M059J (cell line): ENCODE measurements at places on chromosomes 12 and 14.
A peak's percentile ranks its signal among the peaks of the same experiment; 100 is the strongest.

DNA sequence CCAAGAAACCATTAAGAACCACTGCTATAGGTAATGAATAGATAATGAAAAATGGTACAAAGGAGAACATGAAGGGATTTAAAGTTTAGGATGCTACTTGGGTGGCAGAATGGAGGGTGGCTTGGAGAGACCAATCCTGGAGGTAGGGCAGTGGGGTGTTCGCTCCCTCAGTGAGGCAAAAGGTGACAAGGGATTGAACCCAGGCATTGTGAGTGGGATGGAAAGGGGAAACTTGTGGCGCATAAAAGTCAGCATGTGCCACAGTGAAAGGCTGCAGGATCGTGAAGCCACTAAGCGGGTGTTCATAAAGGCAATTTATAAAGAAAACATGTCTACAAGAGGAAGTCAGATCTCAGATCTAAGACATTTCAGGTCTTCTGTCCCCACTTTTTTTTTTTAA is 76.7 kb upstream of the SLC38A2 start:
- no peak for DNase-seq

DNA sequence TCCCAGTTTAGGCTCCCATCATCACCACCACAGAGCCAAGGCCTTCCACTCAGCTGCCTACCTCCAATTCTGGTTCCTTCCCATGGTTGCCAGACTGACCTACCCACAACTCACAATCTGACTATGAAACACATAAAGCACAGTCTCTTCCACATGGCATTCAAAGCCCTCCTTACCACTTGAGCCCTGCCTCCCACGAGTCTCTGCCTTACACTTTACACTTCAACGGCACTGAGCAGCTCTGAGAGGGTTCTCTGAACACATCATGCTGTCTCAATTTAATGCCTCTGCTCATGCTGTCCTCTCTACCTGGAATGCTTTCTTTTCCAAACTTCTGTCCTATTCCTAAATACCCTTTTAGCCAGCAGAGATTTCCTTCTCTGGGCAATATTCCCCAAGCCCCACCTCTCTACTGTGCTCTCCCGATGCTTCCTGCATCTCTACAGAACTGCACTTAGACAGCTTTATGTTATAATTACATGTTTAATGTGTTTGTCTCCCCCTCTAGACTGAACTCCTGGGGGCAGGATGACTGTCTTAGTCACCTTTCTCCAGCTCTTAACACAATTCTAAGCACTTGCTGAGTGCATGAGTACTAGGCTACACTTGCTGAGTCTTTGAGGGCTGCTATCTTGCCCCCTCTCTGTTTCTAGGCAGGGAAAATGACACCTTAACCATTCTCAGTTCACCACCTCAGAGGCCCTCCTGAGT is 23.5 kb downstream of the FMNL3 start:
- DNase-seq, result no peak

DNA sequence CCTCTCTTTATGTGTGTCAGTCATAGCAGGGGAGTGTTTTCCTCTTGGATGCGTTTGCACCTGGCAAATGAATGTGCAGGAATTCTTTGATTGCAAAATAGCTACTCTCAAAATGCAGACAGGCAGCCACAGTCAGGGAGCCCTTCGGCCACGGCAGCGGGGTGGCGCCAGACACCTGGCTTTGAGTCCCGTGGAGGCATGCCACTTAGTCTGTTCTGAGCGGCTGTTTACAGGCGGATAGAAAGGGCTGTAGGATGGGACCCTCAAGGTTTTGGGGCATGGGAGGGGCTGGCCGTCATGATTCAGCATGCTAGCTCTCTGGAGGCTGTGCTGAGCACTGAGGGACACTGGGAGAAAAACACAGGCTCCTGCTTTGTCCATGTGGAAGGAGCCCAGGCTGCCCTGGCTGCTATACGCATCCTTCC is 117.1 kb downstream of the SLC25A47 start:
- peak; percentile 84 for DNase-seq

GRCh38 chr14:87869619-87870583 is 123.1 kb downstream of the GALC start:
- peak; percentile 48 for DNase-seq

DNA sequence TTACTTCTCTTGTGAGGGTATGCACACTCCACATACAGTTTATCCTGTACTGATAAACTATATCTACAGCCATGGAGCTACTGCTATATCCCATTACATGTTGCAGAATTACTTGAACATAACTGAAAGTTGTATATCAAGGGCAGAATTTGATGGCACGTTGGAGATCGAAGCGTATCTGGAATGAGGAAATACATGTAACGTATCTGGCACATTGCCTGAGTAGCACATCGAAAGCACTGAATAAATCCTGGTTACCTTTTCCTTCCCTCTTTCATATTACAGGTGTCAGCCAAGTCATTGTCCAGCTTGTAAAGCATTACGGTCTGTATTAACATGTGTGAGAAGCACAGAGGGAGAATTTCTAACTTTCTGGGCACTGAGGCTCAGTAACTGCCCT is 42.1 kb upstream of the LIN7A start:
- DNase-seq, result no peak

DNA sequence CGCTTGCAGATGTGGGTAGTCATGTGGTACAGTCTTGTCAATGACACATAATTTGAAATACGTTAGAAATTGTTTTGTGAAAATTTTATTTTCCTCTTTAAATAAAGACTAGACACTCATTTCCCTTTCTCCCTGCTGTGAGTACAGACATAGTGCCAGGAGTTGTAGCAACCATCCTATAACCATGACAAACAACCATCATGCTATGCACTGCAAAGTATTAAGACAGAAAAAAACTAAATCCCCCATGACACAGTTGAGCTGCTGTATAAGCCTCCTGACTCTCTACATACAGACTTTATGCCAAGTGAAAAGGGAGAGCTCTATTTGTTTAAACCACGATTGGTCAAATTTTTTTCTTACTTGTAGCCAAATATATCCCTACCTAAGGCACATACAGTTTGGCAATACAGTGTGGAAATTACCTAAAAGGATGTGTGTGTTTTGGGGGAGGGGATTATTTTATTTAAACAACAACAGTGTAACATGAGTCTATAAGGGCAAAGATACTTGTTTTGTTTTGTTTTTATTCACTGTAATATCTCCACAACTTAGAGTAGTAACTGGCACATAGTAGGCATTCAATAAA is 45.0 kb upstream of the KRR1 start:
- no peak for DNase-seq

DNA sequence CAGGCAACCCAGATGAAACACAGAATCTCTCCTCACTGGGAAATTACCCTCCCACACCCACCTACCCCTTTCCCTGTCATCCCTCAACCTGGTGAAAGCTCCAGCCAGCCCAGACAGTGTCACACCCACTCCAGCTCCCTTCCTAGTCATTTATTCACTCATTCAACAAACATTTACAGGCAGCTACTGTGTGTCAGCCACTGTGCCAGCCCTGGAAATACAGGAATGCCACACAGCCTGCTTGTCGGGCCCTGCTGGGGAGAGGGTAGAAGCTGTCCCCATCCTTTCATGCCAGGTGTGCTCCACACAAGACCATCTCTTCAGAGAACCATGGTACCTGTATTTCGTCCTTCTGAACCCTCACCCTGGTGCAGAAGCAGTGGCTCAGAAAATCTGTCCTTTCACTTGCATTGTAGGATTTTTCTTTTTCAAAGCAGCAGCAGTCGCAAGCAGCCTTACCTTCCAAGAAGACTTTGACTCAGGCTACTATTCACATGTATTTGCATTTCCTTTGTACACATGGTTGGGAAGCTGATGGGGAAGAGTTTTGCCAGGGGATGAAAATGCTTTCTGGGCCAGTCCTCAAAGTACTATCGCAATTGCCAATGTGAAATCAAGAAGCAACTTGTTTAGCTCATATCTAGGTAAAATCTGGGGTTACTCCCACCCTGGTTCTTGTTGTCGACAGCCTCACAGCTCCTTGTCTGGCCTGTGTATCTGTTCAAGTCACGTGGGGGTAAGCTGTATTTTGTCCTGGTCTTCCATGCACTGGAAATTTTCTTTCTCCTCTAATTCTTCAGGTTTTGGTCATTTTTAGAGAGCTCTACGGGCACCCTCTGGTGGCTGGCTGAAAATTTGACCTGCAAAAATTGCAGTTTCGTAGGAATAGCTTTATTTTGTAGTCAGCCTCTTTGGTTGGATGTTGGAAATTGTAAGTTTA is 147.4 kb upstream of the EGLN3 start:
- peak; percentile 56 for DNase-seq

DNA sequence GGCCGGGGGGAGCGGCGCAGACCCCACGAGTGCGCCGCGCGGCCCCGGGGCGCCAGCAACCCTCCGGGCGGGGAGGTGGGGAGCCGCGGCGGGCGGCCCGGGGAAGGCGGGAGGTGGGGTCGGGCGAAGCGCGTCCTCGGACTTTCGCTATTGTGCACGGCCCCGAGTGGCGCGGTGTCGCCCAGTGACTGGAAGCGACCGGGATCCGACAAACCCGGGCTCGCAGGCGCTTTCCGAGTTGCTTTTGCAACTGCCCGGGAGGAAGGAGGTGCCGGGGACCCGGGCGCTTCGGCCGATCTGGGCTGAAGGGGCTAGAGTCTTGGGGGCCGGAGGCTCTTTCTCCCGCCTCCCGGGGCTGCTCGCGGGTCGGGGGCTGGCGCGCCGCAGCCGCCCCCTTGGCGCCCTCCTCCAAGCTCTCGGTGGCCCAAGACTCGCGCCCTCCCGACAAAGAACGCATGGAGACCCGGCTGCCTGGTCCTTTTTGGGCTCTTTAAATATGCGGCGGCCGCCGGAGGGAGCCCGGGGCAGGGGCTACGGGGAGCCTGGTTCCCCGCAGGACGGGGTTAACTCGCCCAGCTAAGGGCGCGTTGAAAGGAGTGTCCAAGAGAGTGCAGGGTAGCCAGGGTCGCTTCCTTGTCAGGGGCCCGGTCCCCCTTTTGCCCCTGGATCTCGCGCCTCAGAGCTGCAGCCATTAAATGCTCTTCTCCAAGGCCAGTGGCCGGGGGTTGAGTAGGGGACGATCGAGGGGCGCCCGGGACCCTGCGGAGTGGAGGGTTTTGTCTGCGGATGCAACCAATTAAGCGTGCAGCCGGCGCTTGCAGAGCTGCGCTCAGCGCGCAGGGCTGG is 1.4 kb downstream of the HMGA2 start:
- DNase-seq, result peak; percentile 39

DNA sequence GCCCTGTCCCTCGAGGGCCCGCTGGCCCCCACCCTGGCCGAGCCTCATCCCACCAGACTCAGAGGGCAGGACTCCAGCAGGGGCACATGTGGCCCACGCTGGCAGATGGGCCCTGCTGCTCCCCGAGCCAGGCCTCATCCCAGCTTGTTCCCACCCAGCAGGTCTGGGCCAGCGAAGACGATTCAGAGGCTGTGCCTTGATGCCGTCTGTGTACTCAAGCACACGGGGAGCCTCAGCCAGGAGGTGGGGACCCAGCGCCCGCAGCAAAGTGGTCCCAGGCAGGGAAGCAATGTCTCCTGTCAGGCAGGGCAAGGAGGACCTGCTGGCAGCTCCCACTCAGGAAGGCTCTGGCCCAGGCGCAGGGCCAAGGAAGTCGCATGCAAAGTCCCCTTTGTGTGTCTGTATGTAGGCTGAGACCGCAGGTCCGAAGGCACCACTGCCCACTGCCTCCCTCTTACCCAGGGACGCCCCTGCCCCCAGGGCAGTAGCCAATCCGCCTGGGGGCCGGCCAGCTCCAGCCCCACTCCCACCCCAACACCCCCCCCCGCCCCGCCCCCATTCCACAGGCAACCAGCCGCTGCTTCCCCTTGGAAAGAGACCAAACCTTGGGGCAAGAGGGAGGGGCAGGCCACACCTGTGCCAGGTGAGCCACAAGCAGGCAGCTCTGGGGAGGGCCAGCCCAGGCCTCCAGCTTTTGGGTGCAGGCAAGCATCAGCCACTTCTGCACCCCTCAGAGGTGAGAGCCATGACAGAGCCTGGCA is 9.4 kb downstream of the DEGS2 start:
- DNase-seq, result no peak

DNA sequence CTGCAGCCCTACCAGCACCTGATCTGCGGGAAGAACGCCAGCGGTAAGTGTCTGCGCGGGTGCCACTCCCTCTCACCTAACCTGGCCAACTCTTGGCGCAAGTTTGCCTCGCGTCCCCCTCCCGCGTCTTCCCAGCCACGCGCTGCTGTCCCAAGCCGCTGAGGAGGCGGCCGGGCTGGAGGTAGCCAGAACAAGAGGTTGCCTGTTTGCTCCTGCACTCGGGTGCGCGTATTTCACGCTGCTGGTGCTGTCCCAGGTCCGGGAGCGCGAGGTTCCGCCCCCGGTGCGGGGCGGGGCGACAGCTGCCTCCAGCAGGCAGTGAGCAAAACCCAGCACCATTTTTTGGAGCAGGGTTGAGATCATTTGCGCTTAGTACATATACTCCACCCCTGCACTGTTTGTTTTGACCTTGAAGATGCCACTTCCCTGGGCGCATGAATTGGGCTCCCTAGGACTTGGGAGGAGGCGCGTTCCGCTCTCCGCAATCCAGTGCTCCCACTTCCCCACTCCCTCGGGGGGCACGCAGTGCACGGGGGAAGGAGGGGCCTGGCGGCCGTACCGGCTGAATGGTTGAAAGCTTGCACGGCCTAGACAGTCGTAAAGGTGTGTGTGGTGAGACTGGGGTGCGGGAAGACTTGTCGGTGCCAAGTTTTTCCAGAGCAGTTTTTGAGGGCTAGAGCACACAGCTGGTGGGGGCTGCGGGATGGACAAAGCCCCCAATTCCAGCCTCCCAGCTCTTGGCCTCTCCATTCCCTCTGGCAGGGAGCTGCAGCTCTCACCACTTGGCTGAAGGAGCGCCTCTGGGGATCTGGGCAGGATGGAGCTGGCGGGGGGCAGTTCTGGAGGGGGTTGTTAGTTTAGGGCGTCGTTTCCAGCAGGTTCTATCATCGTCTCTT is 226.9 kb upstream of the CRY1 start:
- peak; percentile 77 for DNase-seq

GRCh38 chr12:77189458-77189857 is 124.1 kb upstream of the E2F7 start:
- peak; percentile 80 for DNase-seq

DNA sequence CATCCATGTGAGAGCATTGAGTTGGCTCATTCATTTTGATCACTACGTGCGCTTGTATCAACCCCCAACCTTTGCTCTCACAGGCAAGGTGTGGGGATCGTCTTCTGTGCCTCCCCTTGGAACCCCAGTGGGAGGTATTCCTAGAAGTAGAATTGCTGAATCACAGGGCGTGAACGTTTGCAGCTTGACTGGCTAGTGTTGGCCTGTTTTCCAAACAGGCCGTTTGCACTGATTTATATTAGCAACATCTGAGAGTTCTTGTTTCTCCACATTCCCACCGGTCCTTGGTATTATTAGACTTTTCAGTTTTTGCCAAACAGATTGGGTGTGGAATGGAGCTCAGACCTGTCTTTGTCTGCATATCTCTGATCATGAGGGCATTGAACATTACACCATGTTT is 288.6 kb upstream of the PWP1 start:
- no peak for DNase-seq

DNA sequence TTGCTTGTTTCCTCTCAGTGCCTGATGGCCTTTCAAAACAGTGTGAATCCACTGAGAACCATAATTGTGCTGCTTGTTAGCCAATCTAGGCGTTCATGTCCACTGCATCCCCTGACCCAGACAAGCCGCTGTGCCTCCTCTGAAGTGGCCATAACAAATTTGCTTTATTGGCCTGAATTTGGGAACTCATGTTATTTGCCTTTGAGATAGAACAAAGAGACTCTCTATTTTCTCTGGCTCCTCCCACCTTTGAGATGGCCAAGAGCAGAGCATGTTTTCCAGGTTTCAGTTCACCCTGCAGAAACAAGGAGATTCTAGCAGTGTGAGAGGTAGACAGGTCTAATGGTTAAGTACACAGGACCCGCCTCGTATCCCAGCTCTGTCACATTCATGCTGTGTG is 723.9 kb downstream of the MED13L start:
- DNase-seq, result no peak
